ENCODE measurements at places on chromosomes 2 and 18. TPM values are rescaled to one million over a fixed set of nuclear protein-coding genes. Genes with fewer than 3 reads are reported as not detected.

GRCh38 chr2:64608867-64609226 lies 44.9 kb downstream of the SERTAD2 start:
- no peak for DNase-seq

DNA sequence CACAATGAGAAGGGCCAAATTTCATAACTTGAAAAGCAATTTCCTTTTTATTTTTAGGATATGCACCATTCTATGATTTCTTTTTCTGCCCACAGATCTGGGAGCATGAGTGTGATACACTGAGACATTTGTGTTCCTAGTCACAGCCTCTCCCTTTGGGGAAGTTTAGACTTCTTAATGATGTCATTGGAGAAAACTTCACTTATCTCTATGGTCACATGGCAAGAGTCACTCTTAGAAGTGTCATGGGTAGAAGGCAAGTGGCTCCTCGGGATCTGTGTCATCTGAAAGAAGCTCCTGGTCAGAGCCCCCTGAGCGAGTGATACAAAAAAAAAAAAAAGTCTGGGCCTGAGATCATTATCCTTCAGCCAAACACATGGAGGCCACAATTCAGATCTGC lies 62.5 kb upstream of the LGALSL start:
- DNase-seq: no peak

RND3 gene
- 18.5 TPM for total RNA-seq

B3GNT2 gene
- total RNA-seq: 13.8 TPM

UGT1A10 gene
- total RNA-seq: not detected

DNA sequence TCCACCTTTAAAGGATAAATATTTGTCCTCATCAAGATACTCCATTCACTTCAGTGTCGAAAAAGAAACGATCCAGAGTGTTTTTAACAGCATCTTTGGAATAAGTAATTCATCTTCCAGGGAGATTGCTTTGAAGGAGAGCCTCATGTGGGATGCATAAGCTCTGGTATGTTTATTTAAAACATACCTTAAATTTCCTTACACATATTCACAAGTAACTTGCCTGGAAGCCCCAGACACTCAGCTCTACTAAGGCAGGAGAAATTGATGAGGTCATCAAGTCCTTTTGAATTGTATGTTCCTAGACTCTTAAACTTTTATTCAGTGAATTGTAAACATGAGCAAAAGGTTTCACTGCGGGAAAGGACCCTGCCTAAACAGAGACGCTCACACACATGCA lies 103.0 kb downstream of the CDK15 start:
- DNase-seq: no peak

- no peak for DNase-seq
Measured at GRCh38 chr2:14861181-14861580, 228.7 kb downstream of the LRATD1 start.

ABHD1 gene
- total RNA-seq: 3.2 TPM

CCDC150 gene
- total RNA-seq: 1.5 TPM

Measured in left cardiac atrium (tissue), 4 donors.